ENCODE measurements at places on chromosomes 5 and 9.

DNA sequence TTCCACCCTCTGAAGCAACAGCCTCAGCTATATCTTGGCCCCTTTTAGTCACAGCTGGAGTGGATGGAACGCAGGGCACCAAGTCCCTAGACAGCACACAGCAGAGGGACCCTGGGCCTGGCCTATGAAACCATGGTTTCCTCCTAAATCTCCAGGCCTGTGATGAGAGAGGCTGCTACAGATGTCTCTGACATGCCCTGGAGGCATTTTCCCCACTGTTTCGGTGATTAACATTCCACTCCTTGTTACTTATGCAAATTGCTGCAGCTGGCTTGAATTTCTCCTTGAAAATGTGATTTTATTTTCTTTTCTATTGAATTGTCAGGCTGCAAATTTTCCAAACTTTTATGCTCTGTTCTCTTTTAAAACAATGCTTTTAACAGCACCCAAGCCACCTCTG, 384.8 kb downstream of the PRR16 start:
- DNase-seq, result no peak

- DNase-seq, result no peak
These were observed 4.2 kb downstream of the DOCK2 start for GRCh38 chr5:169641253-169641652.

DNA sequence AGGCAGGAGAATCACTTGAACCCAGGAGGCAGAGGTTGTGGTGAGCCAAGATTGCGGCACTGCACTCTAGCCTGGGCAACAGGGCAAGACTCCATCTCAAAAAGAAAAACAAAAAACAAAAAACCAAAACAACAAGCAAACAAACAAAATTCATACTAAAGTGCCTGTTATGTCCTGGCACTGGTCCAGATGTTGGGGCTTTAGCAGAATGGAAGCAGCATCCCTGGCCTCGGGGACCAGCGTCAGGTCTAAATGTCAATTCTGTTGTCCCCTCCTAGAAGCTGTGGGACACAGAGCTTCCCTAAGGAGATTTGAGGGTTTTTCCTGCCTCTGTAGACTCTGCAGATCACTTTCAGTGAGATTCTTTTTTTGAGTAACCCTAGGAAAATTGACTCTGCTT, 26.2 kb downstream of the PPARGC1B start:
- no peak for DNase-seq

DNA sequence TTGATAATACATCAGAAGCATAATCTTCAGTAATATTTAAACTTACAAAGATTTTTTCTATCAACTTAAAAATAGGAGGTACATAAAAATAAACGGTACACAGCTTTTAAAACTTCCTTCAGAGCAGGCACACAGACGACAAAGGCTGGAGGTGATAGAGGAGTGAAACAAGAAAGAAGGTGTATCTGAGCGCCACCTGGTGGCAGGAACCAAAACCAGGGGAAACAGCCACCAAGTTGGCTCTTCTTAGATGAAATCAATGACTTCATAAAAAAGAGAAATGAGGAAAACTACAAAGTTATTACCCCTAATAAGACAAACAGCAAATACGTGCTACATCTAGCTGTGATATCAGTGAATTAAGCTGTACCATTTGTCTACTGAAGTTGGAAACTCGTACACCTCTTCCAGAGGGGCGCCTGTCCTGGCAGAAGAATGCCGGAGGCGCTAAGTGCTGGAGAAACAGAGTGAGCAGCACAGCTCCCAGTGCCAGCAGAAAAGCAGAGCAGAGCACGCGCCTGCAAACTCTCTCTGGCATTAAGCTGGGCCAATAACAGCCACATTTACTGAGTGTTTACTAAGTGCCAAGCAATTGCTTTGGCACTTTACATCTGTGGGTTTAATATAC, 85.9 kb downstream of the SETX start:
- DNase-seq, result no peak

GRCh38 chr9:38216572-38216971, 147.5 kb upstream of the SHB start:
- DNase-seq, result no peak

DNA sequence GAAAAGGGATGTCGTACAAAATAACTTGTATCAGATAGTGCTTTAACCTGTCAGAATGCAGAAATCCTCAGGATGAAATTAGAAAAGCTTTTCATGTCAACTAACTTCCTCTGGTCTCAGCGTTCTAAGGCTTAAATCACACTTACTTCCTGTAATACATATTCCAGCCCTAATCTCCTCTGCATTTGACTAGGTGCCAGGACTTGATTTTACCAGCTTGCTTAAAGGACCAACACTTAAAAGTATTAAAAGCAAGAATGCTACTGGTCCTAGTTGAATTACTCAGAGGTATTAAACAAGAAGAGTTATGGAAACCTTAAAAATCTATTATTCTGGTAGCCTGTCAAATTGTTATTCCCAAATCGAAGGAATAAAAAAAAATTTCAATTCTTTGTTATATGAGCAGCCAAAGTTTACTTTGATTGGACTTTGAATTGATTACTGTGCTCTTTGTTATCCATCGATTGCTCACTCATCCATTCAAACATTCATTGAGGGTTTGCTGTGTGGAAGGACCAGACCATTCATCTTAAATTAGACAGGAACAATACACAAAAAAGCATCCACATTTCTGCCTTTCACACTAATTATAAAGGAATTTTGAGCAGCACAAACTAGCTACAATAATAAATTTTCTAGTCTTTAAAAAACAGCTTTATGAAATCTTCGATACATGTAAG, 108.7 kb downstream of the MUSK start:
- no peak for DNase-seq

DNA sequence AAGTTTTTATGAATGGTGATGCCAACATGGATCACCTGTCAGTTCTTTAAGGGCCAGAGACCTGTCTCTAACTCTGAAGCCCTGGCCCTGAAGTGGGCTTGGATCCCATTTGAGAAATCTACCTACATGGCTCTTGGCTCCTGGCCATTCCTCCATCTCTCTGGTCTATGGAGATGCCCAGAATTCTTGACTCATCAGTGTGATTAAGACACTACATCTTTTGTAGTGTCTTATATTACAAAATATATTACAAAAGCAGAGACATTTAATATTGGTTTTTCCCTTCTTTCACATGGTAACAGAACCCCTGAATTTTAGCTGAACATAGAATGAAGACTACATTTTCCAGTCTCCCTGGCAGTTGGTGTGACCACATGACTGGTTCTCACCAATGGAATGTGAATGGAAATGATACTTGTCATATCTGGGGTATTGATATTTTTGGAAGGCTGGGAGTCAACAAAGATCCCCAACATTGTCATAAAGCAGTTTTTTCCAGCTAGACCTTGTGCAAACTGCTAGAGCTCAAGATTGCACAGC, 198.3 kb downstream of the SREK1 start:
- no peak for DNase-seq

DNA sequence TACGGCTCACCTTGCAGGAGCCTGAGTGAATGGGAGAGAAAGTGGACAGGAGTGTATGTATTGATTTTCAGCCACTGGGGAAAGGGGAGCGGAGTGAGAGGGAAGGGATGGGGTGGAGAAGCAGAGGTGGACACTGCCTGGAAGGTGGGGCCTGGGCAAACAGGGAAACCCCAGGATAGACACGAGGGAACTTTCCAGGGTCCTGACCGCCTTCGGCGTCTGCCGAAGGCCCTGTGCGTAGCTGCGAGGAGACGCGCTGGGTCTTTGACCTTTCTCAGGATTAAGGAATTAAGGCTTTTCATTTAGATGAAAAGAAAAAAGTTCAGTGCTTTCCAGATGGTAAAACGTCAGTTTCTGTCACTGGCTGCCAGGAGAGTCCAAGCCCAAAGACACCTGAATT, 134.6 kb upstream of the RAPGEF1 start:
- DNase-seq, result no peak

Data from HS-5 (cell line).